ENCODE measurements at places on chromosomes 3 and 15.
A peak's percentile ranks its signal among the peaks of the same experiment; 100 is the strongest.

GRCh38 chr15:78083687-78084448, 6.4 kb upstream of the TBC1D2B start:
- no peak for DNase-seq

DNA sequence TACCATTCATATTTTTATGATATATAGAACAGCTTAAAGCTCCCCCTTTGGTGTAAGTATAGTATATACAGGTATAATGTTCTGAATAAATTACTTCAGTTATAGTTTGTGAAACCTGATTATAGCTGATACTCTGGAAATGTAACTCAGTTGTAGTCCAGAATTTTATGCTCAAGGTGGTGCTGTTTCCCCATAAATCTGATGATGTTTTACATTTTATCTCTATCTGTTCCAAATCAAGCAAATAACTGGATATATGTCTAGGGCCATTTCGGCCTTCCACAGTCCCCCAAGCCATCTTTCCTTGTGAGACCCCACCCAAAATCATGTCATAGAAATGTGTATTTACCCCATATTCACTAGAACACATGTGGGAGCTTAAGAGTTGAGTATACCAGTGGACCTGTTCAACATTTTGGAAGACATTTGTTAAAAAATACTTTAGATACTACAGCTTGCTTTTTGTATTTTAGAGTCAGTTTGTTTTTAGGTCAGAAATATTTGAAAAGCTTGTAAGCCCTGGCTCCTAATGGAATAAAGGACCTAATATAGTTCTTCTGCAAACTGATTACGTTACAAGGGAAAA, 107.1 kb downstream of the ATG7 start:
- DNase-seq = peak; percentile 49

DNA sequence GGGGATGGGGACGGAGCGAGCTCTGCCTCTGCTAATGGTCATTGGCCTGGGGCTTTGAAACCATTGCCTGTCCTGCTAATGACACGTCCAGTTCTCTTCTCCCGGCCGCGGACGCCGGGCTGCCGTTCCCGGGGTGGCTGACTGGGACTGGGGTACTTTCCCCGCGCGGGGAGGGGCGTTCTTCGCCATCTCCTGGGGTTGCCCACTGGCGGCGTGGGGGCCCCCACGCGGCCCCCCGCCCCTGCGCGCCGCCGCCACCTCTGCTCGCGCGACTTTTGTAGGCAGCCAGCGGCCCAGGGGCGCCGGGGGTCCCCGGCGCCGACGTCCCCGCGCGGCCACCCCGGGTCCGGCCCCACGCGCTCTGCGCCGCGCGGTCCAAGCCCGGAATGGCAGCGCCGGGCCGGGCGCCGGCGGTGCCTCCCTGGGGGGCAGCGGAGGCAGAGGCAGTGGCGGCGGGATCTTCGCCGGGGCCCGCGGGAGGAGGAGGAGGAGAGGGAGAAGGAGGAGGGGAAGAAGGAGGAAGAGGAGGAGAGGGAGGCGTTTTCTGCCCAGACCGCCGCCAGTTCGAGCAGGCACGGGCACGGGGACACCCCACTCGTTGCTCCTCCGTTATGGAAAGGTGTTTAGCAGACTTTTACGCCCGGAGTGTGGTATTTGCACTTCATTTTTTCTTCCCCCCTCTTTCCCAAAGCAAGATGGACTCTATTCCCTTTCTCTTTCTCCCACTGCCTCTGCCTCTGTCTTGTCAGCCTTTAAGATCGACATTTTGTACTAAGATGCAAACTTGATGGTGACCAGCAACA, 2.3 kb downstream of the BBX start:
- DNase-seq = peak; percentile 57

GRCh38 chr15:38300395-38300794, 47.8 kb downstream of the SPRED1 start:
- DNase-seq = no peak

GRCh38 chr3:59367150-59367549, 317.3 kb upstream of the CFAP20DC start:
- DNase-seq = no peak

All from AG20443 (cell line).